ENCODE measurements at places on chromosomes 3 and 15.
A peak's percentile ranks its signal among the peaks of the same experiment; 100 is the strongest.

DNA sequence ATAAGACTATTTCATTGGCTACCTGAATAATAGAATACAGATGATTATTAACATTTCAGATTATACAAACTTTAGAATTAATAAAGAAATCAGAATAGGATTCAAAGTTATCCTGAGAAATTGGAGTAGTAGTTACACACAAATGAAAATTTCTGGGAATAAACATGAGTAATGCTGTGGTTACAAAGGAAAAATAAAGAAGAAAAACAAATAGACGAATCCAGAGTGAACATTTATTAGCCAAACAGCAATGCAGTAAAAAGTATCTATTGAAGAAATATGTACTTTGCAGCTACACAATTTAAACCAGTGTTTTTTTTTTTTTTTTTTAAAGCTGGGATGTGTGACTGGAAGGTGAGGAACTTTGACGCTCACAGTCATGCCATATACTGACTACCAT is 1159.2 kb downstream of the TUSC7 start:
- DNase-seq = no peak

DNA sequence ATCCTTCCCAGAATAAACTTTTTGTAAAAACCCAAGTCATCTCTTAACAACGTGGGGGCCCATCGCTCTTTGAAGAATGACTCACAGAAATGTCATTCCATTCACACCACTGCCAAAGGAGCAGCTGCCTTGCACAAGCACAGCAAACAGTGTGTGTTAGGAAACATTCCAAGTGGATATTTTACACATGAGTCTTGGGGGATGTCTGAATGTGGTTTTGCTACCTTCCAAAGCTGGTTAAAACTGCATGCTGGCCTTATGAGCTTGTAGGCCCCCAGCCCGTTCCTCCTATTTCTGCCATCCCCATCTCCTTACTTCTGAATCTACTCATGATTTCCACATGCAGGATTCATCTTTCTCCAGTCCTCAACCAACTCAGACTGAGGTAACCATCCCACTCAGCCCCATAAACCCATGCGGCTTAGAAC is 130.8 kb downstream of the CPNE4 start:
- DNase-seq = no peak

- DNase-seq = peak; percentile 71
These were observed 59.1 kb downstream of the TRIM42 start for GRCh38 chr3:140736863-140737460.

DNA sequence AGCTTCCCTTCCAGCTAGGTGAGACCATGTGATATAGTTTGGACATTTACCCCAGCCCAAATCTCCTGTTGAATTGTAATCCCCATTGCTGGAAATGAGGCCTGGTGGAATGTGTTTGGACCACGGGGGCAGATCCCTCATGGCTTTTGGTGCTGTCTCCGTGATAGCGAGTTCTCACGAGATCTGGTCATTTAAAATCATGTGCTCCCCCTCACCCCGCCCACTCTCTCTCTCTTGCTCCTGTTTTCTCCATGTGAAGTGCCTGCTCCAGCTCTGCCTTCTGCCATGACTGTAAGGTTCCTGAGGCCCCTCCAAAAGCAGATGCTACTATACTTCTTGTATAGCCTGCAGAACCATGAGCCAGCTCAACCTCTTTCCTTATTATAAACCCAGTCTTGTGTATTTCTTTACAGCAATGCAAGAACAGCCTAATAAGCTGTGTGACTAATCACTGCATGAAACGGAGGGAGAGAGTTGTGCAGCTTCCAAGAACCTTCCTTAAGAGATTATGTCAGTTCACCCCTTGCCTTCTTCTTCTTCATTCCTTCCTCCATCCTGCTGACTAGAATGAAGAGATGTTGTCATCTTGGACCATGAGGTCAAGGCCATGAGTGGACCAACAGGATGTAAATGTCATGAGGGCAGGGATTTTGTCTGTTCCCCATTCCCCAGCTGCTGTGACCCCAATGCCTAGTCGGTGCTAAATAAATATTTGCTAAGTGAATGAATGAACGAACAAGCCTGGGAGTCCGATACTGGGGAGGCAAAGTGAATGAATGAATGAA is 91.0 kb downstream of the CPN2 start:
- no peak for DNase-seq

DNA sequence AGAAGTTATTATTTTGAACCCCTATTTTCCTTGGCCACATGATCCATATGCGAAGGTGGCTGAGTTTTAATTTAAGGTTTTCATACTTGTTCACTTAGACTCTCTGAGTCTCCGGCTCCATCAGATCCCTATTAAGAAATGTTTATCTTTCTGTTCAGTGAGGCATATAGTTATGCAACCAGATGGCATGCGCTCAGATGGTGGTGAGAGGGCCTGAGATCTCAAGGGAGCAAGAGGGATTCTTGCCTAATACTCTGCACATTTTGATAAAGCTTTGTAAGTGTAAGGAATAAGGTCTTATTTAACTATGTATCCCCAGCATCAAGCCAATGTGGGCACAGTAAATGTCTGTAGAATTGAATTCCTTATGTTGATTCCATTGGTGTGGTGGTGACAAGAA is 78.9 kb upstream of the DPH6 start:
- peak; percentile 80 for DNase-seq

DNA sequence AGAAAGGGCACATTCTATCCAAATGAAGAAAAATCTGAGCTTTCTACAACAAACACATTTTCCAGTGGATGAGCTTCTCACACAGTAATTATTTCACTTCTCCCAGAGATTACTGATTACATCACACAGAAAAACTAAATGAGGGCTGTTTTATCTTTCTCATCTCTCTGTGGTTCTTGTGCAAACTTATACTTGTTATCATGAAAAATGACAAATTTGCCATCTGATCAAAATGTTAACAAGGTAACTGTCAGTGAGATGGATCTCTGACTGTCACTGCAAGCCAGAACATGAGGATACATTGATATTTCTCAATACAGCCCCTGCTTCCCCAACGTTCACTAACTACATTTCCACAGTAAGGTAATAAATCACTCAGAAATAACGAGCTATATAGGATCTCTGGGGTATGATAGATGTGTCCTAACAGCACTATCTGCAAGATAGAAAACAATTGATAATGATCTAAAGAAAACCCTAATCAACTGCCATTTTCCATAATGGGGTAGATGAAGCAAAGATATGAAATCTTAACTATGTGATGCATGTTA is 829.3 kb upstream of the CFAP20DC start:
- no peak for DNase-seq

- DNase-seq = no peak
These were observed 19.8 kb downstream of the RAB7A start for GRCh38 chr3:128745742-128746141.

All from eye (tissue), 1 donor.